ENCODE measurements at places on chromosomes 6 and 20.

- DNase-seq = no peak
Observed at GRCh38 chr6:42046464-42047212, 3.7 kb upstream of the TAF8 start.

- no peak for DNase-seq
Observed at GRCh38 chr6:2725999-2726567, 24.6 kb downstream of the MYLK4 start.

GRCh38 chr6:90039911-90040310 lies 145.6 kb downstream of the GJA10 start:
- DNase-seq = no peak

DNA sequence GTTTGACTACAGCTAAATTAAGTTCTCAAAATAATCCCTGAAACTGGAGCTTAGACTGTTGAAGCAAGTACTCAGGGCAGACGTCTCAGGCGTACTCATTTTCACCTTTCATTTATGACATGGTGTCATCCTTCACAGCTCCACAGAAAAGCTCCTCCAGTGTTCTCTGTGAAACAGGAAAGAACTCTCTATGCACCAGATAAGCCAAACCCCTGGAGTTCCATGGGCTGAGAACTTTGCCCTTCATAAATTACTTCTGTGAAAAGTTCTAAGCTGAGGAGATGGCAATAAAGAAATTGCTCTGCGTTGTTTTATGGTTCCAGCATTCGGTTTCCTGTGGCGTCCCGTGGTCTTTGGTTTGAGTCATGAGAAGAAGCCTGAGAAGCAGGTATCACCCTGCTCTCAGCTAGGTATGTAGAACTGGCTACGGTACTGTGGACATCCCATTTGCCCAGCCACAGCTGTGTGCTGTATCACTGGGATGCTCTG lies 20.2 kb upstream of the RREB1 start:
- no peak for DNase-seq

DNA sequence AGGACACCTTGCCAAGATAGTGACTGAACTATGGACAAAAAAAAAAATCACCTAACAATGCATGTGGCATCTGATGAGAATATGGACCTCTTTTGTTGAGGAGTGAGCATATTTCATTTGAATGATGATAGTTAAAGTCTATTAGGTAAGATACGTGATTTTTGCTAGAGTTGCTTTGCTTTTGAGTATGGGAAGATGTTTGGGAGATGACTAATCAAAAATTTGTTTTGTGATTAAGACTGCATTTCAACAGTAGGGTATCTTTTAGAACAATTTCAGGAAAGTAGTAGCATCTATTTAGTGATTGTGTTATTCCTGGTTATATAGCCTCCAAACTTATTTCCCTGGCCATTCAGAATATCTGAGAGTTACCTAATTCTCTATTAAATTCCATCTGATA lies 878.6 kb upstream of the CITED2 start:
- no peak for DNase-seq

DNA sequence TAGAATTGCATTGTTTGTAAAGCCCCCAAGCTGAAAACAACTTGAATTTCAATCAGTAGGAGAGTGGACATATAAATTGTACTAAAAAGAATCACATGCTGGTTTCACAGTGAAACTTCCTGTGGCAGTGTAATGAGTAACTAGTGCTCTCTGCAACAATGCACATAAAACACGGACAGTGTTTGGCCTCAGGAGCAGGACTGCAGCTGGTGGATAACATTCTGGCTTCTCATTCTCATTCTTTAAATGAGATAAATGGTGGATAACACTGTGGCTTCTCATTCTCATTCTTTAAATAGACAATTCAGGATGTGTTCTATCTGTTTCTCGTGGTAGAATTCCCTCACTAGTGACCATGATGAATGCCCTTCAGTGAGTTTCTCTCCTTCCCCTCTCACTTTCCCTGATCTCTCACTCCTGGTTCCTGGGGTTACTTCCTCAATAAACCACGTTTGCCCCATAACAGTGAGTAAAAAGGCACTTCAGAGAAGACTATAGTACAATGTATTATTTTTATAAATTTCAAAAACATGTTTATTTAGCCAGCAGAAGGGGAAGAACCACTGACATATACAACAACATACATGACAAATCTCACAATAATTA lies 59.9 kb downstream of the SLC22A2 start:
- no peak for DNase-seq

DNA sequence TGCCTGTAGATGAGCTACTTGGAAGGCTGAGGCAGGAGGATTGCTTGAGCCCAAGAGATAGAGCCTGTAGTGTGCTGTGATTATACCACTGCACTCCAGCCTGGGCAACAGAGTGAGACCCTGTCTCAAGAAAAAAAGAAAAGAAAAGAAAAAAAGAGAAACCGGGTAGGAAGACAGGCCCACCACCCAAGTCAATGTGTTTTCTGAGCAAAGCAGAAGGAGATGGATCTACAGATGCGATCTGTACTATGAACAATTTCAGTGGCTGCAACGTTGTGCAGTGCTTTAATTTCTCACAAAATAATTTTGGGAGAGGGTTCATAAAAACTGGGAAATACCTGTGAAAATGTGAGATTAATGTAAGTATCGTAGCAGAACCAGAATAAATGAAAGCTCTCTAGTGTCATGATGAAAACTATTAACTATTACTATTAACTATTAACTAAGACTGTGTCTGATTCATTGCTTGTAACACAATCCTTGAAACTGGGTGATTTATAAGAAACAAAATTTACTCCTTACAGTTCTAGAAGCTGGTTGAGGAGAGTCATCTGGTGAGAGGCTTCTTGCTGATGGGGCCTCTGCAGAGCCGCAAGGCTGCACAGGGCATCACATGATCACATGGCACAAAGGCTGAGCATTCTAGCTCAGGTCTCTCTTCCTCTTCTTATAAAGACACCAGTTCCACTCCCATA lies 233.1 kb upstream of the ZNF217 start:
- DNase-seq = peak; percentile 88

DNA sequence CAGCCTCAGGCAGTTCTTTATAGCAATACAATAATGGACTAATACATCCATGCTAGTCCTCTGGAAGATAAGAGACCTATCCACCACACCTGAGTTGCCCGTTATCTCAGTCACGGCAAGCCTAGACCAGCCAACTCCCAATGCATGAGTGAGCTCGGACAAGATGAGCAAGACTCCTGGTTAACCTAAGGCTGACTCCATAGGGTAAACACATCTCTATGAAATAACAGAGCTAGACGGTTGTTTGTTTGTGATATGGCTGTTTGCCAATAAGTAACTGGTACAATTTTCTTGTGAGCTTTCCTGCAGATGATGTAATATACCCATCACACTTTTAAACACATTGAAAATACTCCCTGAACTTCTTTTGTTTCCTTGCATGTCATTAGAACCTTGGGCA lies 70.6 kb upstream of the PHACTR1 start:
- no peak for DNase-seq

DNA sequence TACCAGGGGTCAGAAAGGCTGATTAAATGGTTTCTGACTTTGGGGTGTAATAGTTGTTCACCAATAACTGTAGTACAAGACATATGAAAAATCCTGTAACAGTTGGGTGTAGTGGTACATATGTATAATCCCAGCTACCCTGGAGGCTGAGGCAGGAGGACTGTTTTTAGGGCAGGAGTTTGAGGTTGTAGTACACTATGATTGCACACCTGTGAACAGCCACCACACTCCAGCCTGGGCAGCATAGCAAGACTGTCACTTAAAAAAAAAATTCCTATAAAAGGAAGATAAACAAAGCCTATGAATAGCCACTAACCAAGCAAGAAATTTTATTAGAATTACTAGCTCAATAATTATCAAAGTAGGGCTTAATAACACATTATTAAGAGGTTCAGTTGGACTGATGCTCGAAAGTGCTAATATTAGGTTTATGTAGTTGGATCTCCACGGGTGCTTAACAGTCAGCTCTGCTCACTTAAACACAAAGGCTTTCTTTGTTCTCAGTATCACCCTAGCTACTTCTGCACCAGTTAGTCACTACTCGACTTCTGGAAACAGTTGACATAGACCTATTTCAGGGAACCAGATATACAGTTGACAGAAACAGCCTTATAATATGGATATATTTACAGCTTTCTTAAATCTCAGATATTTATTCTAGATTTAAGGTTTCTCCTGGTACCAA lies 113.0 kb downstream of the MTFR2 start:
- DNase-seq = peak; percentile 70

DNA sequence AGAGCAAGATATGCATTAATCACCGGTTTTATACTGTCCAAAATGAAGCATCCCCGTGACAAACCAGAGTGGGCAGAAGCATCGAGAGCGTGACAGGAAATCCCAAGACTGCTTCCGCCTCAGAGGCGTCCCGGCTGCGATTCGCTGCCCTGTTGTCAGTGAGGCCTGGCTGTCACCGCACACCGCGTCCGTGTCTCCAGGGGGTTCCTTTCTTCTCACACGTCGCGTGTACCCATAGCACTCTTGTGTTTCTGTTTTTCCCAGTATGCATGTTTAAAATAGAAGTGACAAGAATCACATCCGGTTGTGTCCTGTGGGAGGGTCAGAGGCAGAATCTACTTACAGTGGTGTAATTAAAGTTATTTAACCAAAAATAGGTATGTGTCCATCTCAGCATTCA lies 8.3 kb upstream of the ADRM1 start:
- no peak for DNase-seq

GRCh38 chr20:47791084-47791599 lies 5.9 kb upstream of the SULF2 start:
- DNase-seq = no peak

DNA sequence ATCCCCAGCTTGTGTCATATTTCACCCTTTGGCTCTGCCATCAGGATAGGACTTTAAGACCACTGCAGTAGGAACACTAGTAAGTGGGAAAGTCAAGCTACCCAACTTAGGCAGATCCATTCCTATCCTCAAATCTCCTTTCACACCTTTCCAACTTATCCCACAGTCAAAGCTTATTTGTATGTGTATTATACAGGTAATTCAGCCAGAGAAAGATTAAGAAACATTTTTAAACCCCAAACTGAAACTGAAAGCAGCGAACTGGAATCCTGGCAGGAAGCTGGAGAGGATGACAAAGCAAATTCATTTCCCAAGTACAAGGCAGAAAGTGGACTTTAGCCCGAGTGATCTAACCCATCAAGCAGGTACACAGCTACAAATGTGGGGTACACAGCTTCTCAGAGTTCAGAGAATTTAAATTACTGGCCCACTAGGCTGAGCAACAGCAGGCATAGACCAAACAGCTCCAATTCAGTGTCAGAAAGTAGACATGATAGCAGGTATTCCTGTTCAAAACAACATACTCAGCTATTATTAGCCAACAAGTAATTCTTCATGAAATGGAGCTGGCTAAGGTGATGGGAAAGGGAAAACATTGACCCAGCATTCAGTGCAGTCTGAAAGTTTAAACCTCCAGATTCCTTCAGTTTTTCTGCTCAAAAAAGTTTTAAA lies 39.1 kb downstream of the ILRUN start:
- peak; percentile 49 for DNase-seq

DNA sequence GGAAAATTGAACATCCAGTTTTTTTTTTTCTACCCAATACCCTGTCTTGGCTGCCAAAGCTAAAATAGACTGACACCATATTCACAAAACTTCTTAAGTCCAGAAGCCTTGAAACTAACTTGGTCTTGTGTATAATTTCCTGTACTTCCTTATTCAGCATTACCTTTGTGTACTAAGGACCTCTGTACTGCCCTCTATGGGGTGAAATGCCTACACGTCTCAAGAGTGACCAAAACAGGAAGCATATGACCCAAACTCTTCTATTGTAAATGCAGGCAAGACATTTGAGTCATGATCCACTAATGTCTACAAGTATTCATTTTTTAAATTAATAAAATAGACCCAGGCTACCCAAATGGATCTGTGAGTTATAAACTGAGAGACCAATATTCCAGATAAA lies 50.4 kb downstream of the HMGCLL1 start:
- peak; percentile 65 for DNase-seq

DNA sequence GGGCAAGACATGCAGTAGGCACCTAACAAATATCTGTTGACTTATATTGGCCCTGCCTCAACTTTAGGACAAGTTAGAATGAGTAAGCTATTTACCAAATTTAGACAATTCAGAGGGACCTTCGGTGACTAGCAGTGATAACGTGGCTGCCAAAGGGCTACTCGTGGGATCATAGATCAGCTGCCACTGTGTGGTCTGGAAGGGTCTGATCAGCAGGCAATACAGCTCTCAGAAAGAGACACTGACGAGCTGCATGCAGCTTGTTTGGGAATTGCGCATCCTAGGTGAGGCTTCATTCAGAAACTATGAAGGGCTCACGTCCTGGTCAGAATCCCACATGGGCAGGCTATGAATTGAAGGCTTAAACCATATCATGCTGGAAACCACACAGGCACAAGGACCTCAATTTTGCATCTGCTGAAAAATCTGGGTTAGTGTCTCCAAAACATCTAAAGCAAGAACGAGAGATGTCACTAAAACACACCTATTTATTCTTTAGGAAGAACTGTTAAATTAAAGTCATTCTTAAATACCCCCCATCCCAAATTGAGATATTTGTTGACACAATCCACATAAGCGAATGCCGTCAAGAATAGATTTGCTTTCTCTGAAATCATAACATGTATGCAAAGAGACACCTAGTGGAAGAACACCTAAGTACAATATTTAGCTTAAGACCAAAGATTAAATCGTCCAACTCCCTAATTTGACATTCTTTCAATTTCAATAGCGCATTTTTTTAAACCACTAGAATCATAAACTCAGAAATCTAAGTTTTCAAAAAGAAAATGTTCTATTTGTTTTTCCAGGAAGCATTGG lies 79.6 kb downstream of the IPCEF1 start:
- peak; percentile 57 for DNase-seq

- DNase-seq = no peak
Observed at GRCh38 chr6:31267651-31268368, 4.1 kb downstream of the HLA-C start.

GRCh38 chr6:168835991-168836390 lies 395.0 kb downstream of the SMOC2 start:
- DNase-seq = no peak

DNA sequence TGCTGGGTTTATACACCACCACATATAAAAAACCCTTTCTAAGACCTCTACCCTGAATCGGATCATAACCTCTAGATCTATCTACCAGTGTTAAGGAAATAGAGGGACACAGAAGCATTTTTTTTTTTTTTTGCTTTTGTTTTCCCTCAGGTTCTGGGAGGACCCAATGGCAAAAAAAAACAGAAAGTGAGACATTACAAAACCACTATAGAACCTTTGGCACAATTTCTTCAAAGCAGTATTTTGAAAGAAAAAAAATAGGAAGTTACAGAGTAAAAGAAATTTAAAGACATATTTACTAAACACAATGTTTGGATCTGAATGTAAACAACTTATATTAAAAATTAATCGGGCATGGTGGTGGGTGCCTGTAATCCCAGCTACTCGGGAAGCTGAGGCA lies 1258.7 kb upstream of the GJE1 start:
- no peak for DNase-seq

- DNase-seq = no peak
Observed at GRCh38 chr6:83862776-83863471, 3.4 kb downstream of the CYB5R4 start.

- DNase-seq = no peak
Observed at GRCh38 chr20:39993742-39994141, 695.3 kb downstream of the MAFB start.

GRCh38 chr20:39342463-39342862 lies 380.3 kb downstream of the DHX35 start:
- DNase-seq = no peak

Data from SK-MEL-5 (cell line).